ENCODE measurements at places on chromosomes 16 and 17.

GRCh38 chr16:86508947-86509758 is 1.2 kb upstream of the FOXF1 start:
- DNase-seq = peak; percentile 90

DNA sequence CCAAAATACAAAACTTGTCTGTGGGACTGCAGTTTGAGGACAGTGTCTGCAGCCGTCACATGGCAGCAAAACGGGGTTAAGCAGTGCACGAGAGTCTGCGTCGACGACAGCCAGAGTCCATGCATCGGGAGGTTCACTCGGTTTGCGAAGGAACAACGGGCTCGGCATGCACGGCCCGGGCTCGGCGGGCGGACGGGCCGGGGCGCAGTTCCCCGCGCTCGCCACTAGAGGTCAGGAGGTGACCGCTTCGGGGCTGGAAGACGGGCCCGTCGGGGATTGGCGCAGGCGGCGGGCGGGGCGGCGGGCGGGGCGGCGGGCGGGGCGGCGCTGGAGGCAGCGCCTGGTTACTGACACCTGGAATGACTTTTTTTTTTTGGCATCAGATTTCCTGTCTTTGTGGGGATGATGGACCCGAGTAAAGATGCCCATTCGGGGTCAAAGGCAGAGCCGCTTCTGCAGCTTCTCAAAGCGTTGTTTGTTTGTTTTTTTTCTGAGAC is 6.5 kb downstream of the SCGB1C2 start:
- peak; percentile 96 for DNase-seq

DNA sequence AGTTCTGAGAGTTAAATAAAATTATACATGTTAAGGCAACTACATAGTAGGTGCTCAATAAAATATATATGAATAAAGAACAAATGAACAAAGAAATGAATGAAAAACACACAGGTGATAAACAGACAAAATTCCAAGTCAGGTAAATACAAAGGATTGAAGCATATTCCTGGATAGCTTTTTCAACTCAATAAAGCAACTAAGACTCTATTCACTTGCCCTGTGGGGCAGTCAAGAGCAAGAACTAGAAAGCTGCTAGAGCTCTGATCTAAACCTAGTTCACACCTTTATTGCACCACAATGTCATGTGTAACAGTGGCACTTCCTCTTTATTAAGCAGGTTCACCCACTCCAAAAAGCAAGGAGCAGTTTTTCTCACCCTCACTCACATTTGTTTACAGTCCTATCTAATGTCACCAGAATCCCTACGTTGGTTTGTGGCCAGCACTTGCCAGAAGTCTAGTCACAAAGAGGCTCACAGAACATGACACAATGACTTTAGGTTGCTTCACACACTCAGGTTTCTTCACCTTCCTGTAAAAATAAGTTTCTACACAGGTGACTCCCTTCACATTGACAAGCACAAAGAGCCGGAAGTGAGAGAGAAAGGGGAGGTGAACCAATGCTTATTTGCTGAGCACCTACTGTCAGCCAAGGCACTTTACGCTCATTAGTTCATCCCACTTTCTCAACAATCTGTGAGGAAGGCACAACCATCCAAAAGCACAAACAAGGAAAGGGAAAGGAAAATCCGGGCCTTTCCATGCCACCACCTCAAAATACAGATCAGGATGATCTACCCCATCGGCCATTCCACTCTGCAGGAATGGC is 70.8 kb downstream of the XPO6 start:
- no peak for DNase-seq

DNA sequence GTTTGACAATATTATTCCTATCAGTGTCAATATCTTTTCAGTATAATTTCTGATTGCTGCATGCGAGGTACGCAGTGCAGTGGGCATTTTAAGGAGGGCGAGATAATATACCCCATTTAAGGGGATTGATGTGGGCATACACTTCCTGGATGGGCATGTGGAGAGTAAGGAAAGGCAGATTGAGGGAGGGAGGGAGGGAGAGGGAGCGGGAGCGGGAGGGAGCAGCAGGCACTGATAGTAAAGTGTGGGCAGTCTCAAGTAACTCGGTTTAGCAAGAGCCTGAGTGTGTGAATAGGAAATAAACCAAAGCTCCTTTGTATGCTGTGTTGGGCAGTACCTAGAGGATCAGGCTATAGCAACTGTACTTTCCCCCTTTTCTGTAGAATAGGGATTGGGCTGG is 5.1 kb downstream of the BPTF start:
- DNase-seq = peak; percentile 10

DNA sequence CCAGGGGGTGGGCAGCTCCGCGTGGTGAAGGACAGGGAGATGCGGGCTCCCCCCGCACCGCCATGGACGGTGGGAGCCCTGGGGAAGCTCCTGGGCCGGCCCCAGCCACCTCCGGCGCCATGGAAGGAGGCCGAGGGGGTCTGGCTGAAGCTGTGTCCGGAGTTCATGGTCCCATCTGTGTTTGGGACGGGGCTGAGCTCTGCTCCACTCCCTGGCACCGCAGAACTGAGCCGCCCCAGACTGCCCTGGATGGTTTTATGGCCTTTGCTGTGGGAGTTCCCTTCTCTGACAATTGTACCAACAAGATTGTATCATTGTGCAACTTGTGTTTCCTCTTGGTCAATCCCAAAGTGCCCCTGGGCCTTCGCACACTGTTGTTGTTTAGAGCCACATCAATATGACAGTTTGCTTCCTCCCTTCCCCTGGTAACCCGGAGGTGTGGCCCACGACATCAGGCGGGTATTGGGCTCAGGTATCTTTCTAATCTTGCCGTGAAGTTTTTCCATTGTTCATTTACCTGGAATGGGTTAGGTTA is 942 bp downstream of the KRT23 start:
- DNase-seq = no peak

DNA sequence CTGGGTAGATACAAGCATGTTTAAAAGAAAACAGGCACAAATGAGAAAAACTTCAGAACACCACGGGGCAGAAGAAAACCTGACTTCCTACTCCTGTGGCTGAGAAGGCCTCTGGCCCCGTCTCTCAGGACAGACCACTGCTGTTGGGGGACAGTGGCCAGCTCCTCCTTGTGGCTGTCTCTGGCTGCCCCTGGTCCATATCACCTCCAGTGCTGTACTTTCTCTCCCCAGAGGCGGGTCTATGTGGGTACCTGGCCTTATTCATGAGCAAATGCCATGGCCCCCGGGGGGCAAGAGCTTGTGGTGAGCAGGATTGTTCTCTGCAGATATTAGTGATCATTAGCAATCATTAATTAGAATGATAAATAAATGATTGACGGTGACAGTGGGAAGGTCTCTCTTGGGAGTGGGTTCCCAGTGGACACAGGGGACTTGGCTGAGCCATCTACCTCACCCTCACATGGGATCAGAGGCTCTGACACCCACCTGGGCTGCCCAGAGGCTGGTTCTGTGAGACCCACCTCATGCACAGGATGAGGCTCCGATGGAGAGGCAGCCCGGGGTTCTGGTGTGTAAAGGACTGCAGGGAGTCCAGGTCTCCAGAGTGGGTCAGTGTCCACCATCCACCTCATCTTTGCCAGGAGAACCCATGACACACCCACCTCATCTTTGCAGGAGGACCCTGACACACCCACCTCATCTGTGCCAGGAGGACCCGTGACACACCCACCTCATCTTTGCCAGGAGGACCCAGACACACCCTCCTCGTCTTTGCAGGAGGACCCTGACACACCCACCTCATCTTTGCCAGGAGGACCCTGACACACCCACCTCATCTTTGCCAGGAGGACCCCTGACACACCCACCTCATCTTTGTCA is 30.6 kb upstream of the CBFA2T3 start:
- DNase-seq = no peak

DNA sequence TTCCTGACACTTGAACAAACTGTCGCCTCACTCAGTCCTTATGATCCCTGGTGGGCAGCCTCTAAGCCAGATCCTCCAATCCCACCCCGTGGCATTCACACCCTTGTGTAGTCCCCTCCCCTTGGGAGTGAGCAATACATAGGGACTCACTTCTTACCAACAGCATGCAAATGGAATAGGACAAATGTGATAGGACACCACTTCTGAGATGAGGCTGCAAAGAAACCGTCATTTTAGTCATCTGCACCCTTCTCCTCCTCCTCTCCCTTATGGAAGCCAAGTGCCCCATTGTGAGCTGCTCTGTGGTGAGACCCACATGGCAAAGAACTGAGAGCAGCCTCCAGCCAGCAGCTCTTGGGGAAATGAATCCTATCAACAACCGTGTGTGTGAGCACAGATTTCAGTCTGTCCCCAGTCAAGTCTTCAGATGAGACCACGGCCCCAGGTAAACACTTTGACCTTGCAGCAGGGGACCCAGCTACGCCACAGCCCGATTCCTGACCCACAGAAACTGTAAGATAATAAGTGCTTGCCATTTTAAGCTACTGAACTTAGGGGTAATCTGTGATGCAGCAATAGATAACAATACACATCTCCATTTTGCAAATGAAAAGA is 46.9 kb downstream of the ZFHX3 start:
- no peak for DNase-seq

DNA sequence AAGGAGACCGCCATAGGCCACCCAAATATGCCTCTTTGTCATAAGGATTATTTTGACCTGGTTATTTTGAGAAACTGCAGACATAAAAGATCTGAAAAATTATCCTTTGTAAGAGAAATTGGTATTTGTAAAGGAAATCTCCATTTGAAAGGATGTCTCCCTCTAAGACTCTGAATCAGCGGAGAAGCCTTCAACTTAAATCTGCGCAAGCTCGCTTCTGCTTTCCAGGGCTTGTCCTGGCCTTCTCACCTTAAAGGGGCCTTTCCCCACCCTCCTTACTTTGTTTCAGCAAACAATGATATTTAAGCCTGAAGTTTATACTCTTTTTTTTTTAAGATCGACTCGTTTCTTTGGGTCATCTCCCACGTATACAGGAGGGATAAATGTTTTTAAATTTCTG is 34.5 kb downstream of the HSBP1 start:
- no peak for DNase-seq

- DNase-seq = peak; percentile 54
Observed at GRCh38 chr17:40903129-40903847, 18.2 kb upstream of the KRT20 start.

DNA sequence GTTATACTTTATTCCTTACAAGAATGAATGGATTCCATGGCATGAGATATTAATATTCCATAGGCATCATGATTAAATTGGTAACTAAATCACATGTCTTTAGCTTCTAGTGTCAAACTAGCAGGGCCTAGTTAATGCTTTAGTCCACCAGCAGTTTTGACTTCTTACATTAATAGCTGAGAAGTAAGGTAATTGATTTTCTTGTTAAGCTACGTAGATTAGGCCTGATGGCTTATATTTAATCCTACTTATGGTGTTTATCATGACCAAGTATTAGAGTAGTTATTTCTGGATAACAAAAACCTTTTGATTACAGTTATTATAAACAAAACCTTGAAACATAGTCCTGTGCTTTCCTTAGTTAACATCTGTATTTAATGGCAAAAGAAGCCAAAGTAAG is 184.5 kb downstream of the TANC2 start:
- no peak for DNase-seq

- DNase-seq = no peak
Observed at GRCh38 chr17:9427465-9428315, 147.9 kb downstream of the STX8 start.

DNA sequence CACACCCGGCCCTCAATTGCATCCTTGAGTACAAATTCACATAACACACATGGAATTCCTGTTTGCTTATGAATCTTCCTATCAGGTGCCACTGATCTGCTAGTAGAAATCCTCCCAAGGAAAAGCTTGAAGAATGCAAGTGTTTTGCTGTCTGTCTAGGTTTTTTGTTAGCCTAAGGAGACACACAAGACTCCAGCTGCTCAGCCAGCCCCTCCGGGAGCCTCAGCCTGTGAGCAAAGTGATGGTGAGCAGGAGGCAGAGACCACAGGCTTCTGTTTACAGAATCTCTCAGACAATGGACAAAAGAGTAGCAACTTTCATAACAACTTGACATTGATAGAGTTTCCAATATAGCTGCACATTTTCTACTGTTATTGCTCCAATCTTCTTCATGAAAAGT is 18.4 kb upstream of the PRKCA start:
- no peak for DNase-seq

GRCh38 chr16:73616770-73617169 is 568.8 kb upstream of the ZFHX3 start:
- no peak for DNase-seq

- no peak for DNase-seq
Observed at GRCh38 chr17:1183171-1183873, 3.5 kb upstream of the ABR start.

- DNase-seq = no peak
Observed at GRCh38 chr16:31194898-31195297, 7.7 kb downstream of the PYCARD start.

DNA sequence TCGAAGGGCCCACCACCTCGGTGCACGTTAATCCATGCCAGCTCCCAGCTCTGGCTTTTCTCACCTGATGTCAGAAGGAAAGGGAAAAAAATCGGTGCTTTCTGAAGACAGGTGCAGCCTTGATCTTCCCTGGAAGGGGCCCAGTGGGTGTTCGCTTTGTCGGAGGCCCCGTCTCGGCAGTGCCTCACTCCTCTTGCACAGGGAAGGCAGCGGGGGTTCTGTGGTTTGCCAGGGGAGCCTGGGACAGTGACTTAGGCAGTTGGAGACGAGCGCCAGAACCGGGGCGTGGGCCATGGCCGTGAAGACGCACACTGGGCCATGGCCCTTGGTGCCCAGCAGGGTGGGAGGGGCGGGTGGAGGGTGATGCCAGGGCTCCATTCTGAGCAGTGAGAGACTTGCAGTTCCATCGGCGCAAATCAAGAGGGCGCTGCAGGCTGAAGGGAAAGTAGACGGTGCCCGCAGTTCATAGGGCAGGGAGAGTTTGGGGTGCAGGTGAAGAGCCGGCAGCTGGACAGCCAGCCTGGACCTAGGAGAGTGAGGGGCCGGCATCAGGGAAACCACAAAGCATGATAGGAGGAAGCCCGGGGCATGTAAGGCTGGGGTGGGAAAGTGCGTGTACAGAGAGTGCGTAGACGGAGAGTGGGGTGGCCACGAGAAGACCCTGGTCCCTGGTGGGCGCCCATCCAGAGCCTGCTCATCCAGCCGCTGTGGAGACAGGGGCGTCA is 101.3 kb upstream of the CHMP6 start:
- no peak for DNase-seq

DNA sequence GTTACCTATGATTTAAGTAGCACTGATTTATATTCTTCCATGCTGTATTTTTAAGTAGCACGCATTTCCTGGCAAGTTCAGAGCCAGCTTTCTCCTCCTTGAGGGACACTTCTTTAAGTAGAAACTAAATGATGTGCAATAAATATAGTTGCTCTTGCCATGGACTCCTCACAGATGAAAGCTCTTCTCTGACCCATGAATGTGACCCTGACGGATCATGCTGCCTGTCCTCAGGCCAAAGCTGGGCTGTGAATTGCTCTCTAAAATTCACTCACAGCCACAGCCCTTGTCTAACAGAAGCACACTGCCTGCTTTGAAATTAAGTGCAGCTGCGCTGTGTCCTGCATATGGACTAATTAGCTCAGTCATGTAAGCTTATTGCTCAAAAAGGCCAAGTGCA is 438.8 kb downstream of the PMP22 start:
- no peak for DNase-seq

DNA sequence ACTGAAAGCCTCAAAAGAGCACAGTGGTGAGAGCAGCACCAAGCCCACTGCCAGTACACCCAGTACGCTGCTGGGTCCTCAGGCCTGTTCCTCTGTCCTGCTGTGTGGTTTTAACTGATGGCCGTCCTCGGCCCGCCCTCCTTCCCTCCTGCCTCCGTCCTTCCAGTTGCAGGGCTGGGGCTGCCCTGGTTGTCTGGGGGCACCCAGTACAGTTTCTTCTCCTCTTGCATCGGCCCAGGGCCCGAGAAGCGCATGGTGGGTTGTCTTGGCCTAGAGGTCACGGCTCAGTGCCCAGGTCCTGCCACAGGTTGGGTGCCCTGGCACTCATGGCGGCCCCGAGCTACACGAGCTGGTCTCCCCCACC is 70.8 kb upstream of the KCTD5 start:
- no peak for DNase-seq

- DNase-seq = no peak
Observed at GRCh38 chr16:21989751-21990150, 11.2 kb downstream of the PDZD9 start.
